ENCODE measurements at places on chromosomes 12 and 14.

DNA sequence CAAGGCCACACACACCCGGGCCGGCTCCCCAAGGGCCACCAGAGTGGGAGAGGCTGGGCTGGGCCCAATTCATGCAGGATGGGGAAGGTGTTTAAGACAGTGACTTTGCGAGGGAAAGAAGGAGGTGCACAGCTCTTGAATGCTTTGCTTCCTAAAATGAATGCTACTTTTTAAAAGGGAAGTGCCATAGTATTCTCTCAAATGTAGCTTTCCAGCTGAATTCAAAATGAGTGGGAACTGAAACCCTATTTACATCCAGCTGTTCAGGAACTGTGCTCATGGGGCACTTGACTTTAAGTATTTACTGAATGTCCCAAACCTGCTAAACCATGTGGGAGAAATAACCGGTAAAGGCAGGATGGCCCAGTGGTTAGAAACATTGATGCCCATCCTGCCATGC is 7.6 kb downstream of the ITPK1 start:
- DNase-seq = no peak

- DNase-seq = no peak
These were observed 39.4 kb downstream of the ZFHX2 start for GRCh38 chr14:23512156-23512555.

- no peak for DNase-seq
These were observed 89.6 kb downstream of the ARF6 start for GRCh38 chr14:49982501-49982951.

- DNase-seq = no peak
These were observed 988.4 kb downstream of the FLRT2 start for GRCh38 chr14:86518298-86518697.

DNA sequence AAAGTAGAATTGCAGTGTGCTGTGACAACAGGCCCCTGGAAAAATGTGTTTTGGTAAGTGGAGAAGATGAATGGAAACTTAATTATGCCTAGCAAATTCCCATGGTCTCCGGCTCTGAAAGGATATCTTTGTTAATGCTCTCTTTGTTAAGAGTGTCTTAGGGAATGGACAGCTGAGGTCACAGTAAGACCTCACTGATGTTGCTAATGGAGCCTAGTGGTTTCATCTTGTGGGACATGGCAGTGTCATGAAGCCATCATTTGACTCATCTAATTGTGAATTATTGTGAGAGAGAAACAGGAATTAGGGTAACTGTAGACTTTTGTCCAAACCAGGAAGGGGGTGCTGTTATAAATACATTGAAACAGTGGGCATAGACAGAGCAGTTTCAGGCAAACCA is 330.3 kb downstream of the TMTC2 start:
- DNase-seq = no peak

Measured in CMK (cell line).